ENCODE measurements at places on chromosomes 6 and 20. TPM values are rescaled to one million over a fixed set of nuclear protein-coding genes. Genes with fewer than 3 reads are reported as not detected.

Gene TAP2
- total RNA-seq, result 31.0 TPM

Gene ZNF391
- total RNA-seq, result 0.27 TPM

Gene COL20A1
- total RNA-seq, result not detected

Gene PRR18
- total RNA-seq, result not detected

All from mammary microvascular endothelial cell (primary cell).